GM13976 (cell line): ENCODE measurements at places on chromosomes 5 and 9.

DNA sequence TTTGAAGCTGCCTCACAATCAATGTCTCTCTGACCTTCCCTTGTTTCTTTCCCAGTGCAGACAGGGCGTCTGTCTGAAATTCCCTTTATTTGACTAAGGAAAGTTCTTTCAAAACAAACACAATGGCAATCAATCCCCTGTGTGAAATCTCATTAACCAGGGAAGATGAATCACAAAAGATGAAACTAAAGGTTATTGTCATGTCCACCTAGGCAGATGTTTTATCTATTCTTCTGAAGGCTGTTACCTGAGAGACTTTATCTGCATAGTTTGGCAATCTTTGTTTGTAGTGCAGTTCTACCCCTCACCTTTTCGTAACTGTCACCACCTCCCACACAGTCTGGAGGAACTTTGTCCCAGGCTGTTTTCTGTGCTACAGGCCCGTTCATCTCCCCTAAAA is 217.5 kb upstream of the RIOK2 start:
- no peak for DNase-seq

- no peak for DNase-seq
These were observed 125.9 kb downstream of the APBA1 start for GRCh38 chr9:69546265-69546664.

DNA sequence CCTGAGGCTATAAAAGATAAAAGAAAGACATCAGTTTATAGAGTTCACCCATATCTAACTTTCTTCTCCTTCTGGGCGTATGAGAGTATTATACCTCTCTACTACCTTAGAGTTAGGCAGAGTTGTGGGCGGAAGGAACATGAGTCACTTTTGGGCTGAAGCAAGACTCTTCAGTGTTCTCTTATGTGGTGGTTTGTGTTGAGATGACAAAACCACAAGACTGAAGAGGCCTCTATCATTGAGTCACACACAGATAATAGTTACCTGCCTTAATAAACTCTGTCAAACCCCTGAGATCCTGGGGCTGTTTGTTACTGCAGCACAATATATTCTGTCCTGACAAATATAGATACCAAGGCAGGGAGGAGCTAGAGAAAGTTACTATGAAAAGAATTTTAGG is 184.2 kb downstream of the EFNA5 start:
- peak; percentile 21 for DNase-seq

DNA sequence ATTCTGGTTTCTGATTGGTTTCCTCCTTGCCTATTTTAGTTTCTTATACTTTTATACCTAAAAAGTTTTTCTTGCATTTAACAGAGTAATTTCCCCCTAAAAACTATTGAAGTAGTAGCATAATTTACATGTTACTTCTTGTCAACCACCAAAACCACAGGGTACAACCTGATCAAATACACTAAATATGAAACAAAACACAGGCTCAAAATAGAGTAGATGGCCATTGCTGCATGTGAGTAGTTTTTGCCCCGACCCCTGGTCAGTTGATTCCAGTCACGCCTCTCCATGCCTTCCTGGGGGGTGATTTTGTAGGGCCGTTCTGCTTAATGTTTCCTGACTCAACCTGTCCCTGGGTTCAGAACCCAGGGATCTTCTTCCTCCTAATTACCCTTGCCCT is 101.8 kb downstream of the TLE4 start:
- DNase-seq: no peak

DNA sequence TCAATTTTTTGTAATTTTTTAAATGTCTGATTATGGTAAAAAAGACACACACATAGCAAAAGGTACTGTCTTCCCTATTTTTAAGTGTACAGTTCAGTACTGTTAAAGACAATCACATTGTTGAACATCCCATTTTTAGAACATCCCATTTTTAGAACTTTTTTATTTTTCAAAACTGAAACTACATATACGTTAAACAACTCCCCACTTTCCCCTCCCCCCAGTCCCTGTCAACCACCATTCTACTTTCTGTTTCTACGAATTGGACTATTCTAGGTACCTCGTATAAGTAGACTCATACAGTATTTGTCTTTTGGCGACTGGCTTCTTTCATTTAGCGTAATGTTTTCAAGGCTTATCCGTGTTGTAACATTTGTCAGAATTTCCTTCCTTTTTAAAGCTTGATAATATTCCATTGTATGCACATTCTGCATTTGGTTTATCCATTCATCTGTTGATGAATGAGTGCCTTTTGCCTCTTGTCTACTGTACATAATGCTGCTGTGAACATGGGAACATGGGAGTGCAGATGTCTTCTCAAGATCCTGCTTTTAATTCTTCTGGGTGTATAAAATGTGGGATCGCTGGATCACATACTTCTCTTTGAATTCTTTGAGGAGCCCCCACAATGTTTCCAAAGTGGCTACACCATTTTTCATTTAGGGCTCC is 154.0 kb downstream of the PIK3R1 start:
- no peak for DNase-seq

DNA sequence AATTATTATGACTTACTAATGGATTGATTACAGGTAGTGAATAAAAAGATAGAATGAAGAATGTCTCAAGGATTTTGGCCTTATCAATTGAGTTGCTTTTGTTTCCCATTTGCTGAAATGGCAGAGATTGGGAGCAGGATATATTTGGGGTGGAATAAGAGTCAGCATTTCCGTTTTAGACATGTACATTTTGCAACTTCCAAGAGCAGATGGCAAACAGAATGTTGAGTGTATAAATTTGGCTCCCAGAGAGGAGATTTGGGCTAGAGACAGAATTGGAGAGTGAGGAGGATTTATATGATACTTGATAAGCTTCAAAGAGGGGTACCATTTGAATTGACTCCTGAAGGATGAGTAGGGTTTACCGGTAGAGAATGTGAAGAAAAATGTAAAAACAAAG is 437.9 kb upstream of the PAPPA start:
- DNase-seq: no peak

GRCh38 chr5:126267438-126267837 is 155.8 kb upstream of the GRAMD2B start:
- DNase-seq: no peak

DNA sequence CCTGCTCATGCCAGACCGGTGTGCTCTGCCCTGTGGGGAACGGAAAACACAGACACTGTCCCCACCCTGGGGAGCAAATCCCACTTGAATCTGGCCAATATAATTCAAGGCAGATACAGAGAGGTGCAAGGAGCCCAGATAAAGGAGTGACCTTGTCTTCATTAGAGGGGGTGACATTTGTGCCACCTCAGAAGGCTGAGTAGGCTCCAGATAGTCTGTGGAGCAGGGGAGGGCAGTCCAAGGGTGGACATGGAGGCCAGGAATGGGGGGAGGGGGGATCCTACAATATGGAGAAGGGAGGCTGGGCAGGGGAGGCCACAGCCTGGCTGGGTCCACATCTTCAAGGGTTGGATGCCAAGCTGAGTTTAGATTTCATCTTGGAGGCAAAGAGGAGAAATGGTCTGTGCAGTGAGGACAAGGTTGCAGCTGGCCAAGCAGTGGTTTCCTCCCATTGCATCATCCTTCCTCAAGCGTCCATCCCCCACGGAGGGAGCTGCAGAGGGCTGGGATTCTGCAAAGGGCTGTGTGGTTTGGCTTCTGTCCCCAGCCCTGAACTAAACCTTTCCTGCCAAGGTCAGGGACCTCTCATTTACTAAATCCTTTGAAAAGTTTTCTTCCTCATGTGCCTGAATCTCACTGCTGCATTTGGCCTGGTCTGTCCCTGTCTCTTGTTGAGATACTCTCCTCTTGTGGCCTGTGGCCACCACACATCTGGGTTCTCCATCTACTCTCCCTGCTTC is 60.1 kb downstream of the GALNT12 start:
- DNase-seq: no peak

- no peak for DNase-seq
These were observed 63.0 kb downstream of the LMX1B start for GRCh38 chr9:126676685-126677143.

DNA sequence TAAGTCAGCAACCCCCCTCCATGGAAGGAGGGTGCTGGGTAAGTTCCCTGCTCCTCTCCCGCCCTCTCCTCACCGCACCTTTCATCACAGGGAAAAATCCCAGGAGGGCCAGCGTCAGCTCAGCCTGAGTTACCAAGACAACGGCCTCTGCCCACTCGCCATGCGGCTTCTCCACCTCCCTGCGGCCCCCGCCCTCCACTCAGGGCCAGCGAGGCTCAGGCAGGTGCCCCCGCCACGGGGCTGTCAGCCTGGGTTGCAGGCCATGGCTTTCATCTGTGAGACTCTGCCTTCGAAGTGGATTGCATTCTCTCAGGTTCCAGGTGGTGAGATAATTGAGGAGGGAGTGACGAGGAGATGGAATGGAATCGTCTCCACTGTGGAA is 27.2 kb upstream of the LAMC3 start:
- DNase-seq: no peak

- DNase-seq: no peak
These were observed 260.3 kb upstream of the CDH10 start for GRCh38 chr5:24904981-24905517.

GRCh38 chr5:142904416-142904815 is 134.2 kb downstream of the ARHGAP26 start:
- no peak for DNase-seq

DNA sequence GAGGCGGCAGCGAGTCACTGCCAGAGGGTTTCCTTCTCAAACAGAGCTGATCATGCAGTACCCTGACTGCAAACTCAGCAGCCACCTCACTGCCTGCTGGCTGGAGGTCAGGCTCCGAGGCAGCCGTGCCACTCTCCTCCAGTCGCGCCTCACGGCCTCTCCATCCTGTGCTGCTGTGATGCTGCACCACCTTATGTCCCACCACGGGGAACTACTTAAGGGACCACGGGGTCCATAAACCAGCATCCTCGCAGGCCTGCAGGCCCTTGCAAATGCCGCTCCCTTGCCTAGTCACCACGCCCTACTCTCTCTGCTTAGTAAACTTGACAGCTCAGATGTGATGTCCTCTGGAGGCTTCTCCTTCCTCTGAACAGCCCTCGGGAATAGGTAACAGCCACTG is 99.2 kb downstream of the CRB2 start:
- DNase-seq: no peak

DNA sequence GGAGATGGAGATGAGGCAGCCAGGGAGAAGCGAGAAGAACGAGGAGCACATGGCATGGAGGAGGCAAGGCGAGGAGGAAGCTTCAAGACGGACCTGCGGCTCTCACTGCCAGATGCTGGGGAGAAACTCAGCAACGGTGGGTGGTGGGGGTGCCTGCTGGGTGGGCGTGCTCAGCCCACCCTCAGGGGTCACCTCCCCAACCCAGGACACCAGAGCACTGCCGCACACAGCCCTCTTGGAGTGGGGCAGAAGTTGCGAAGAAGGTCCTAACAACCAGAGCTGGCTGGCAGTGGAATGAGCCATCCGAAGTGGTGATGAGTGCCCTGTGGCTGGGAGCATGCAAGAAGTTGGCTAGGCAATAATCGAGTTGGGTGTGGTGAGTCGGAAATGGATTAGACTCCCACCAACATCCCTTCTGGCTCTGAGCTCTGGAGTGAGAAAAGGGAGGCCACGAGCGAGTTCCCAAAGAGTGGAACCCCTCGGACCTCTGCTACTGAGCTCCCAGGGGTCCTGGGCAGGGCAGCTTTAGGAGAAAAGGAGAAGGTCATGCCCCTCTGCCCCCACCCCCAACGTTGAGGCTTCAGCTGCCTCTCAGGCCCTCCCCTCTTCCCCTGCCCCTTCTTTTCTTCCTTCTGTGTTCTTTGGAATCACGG is 212.7 kb upstream of the MVB12B start:
- no peak for DNase-seq

- DNase-seq: peak; percentile 81
These were observed 19.3 kb upstream of the SMIM32 start for GRCh38 chr5:136212252-136212721.

- DNase-seq: no peak
These were observed 420.3 kb downstream of the GABRG2 start for GRCh38 chr5:162487528-162488525.

DNA sequence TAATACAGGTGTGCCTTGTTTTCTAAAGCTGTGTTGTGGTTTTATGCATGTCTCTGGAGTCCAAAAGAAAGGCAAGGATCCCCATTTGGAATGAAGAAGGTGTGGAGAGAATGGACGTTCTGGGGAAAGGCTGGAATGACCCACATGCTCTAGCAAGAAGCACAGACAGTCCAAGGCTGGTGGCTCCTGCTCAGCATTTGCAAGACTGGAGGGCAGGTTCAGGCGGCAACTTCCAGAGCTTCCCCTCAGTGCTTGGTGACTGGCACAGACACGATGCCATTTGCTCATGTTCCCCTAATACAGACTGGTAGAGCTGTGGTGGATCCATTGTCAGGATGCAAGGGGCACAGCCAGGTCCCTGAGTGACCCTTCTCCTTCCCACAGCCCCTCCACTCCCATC is 8.2 kb downstream of the SLC22A4 start:
- DNase-seq: no peak

DNA sequence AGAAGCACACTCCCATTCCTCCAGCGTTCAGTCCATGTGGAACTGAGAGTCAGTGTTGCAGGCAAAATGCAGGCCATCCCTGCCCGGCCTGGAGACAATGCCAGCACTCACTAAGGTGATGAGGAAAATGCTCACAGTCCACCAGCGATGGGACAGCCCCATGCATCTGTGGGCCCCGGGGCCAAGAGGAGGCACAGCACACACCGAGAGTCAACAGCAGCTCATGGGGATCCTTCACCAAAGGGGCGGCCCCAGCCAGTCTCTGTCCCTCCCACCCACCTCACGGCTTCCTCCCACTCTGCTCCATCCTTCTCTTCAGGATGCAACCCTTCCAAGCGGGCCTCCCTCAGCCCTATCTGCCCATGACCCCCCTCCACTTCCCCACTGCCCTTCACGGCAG is 6.2 kb downstream of the SEMA4D start:
- peak; percentile 54 for DNase-seq

DNA sequence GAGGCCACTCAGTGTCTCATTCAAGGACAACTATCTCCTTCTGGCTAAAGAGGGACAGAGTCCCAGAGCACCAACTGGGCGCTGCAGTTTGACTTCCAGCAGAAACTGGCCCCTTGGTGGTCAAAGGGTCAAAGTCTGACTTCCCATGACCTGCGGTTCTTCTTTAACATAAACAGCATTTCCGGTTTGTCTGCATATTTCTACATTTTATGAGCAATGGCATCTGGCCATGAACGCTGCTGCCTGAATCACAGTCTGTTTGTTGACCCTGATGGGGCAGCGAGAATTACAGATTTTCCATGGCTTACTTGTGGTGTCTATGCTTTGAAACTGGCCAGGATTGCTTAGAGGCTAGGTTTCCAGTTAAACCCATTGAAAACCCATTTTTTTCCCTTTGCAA is 1.3 kb downstream of the TNFSF15 start:
- DNase-seq: no peak
